GOT3 (cell line): ENCODE measurements at places on chromosomes 6 and 20.

GRCh38 chr20:61659994-61660346 is 405.7 kb downstream of the TAF4 start:
- no peak for DNase-seq

GRCh38 chr20:3203315-3204123 is 963 bp downstream of the DDRGK1 start:
- no peak for DNase-seq

- no peak for DNase-seq
Observed at GRCh38 chr6:144809120-144809519, 524.0 kb downstream of the UTRN start.

- no peak for DNase-seq
Observed at GRCh38 chr20:49482621-49483017, at the start of gene KCNB1. KCNB1 (minus strand) TSS chr20:49482668; CDS start chr20:49482480, 188 bp downstream.

DNA sequence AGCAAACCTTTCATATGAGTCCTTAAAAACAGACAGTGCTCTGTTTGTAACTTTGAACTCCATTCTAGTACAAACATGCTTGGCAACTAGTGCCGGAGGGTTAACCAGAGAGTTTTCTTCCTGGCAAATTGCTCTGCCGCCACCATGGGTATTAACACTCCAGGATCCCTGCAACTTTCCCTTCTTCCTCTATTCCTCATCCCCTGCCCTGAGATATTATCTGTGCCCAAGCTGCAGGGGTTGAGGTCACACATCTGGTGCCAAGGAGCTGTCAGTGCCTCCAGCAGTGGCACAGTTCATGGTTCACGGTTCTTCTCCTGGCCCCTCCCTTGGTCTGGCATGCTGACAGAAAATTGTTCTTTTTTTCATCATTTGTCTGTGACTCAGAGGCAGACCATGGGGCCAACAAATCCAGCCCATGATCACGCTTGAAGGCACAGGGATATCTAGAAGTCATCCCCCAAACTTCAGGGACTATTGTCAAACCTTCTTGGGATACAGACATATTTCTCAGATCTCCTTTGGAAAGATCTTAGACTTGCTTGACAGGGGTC is 77.5 kb downstream of the ATXN1 start:
- DNase-seq: no peak

- no peak for DNase-seq
Observed at GRCh38 chr20:6030453-6031080, 23.3 kb downstream of the LRRN4 start.

GRCh38 chr6:113758826-113759574 is 98.1 kb upstream of the MARCKS start:
- DNase-seq: no peak

GRCh38 chr6:32814145-32814544 is 2.7 kb downstream of the HLA-DOB start:
- no peak for DNase-seq

DNA sequence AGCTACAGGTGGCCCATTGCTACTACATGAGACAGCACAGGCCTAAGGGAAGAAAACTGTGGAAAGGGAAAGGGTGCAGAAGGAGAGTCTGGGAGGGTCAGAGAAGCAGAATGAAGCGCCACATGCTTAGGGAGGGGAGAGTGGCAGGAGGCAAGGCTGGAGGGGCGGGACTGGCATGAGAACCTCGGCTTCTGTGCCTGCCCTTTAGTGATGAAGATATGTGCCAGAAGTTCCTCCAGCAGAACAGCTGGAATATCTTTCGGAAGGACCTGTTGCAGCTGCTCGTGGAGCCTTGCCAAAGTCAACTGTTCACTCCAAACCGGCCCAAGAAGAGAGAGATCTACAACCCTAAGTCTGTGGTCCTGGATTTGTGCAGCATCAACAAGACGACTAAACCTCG is 61.8 kb downstream of the CNBD2 start:
- no peak for DNase-seq

- DNase-seq: no peak
Observed at GRCh38 chr6:24524805-24525204, 30.0 kb downstream of the ALDH5A1 start.

DNA sequence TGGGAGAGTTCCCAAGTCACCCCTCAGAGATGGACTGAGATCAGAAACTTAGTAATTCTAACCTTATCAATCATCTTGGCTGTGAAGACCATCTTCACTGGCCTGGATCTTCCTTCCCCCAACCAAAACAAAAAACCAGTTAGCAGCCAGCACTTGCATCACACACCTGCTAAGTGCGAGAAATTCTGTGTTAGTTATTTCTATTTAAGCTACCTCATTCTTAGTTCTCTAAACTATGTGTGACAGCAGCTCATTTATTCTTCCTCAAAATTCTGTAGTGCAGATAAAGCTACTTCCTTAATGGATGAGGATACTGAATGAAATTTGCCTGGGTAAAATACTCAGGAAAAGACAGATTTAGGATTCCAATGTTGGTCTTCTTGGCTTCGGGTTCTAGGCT is 18.2 kb upstream of the TAGAP start:
- DNase-seq: no peak

DNA sequence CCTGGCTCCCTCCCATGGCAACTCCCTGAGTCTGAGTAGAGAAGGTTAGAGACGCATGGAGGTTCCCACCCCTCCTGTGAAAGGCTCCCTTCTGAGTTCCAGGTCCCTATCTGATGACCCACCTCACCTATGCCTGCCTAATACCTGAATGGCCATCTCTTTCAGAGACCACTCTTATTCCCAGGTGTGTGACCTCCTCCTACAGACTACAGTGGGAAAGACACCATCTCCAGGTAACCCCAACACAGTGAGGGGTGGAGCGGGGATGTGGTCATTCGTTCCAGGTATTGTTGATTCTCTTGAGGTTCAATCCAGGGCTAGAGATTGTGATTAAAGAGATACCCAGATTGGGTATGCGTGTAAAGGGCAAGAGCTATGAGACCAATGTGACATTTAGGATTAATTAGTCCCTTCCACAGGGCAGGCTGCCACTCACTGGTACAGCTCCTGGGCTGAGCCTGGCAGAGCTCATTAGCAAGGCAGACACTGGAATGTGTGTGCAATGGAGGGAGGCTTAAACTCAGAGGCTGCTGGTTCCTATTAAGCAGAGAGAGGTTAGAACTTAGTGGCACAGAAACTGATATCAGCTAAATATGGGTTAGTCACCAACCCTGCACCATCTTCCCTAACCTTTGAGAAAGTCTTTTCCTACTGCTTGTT is 46.5 kb upstream of the IER3 start:
- no peak for DNase-seq

DNA sequence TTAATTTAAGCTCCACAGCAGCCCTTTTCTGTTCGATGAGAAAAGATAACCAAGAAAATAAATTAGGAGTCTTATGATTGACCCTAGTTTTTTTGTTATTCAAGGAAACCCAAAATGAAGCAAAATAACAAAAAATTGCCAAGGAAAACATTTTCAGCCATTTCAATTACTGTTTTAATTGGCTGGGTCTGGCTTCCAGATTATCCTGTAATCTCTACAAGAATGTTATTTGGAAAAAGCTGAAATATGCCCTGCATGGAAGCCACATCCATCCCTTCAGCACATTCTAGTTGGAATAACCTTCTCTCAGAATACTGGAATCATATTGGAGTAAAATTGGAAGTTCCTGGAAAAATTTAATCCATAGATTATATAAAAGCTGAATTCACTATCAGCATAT is 191.1 kb upstream of the CCN2 start:
- no peak for DNase-seq

DNA sequence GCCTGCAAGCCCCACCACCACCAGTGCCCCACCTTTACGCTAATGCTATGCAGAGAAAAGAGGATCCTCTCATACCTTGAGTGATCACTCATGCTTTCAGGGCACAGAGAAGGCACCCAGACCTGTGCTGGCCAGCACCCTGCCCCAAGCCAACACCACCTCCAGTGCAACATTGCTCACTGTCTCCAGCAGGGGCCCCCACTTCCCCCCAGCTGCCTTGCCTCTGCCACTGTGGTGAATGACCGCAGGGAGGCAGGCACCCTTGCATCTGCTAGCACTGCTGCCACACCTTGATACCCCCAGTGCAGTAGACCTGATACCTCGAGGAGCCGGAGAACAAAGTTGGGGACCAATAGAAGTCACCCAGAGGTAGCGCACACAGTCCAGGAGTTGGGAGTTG is 139.2 kb upstream of the PLN start:
- no peak for DNase-seq

DNA sequence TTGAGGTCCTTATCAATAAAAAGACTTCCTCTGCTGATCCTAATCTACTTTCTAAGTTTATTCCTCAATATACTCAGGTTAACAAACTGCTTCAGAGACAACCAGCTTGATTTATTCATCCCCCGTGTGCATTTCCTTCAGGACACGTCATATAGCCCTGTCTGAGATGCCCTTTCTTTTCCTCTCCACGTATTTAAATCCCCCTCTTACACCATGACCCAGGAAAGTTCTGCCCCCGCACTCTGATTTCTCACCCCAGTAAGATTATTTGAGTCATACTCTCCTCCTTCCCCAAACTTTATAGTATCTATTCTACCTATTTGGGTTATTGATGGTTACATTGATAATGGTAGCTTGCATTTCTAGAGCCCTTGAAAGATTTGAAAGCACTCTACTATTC is 9.8 kb upstream of the CGA start:
- no peak for DNase-seq

- DNase-seq: no peak
Observed at GRCh38 chr20:45318948-45319347, 10.8 kb upstream of the MATN4 start.

- DNase-seq: no peak
Observed at GRCh38 chr6:35264550-35265274, 5.2 kb downstream of the ZNF76 start.

DNA sequence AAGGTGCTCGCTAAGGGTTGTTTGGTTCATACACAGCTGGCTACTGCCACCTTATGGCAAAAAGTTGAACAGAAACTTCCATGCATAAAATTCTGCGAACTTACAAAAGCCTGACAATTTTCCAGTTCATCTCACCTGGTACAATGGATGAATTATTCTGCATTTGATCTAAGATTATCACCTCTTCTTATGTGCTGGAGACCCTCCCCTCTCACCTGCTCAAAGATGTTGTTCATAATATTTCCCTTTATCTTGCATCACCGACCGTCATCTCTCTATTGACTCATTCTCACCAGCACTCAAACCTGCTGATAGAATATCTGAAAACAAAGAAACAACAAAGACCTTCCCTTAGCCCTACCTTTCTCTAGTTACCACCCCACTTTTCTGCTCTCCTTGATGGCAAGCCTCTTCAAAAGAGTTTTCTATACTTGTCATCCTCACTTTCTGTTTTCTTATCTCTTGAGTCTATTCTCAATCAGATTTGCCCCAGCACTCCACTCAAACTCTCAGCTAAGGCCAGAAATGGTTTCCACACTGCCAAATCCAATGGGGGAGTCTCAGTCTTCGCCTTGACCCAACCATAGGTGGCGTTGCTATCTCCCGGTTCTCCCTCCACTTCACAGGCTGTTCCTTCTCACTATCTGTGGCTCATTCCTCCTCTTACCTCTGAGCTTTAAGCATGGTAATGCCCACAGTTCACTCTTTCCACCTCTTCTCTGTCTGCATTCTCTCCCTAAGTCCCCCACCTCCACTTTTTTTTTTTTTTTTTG is 25.8 kb downstream of the SNRNP48 start:
- no peak for DNase-seq

GRCh38 chr6:36643977-36644376 is 34.5 kb upstream of the CDKN1A start:
- DNase-seq: no peak
